ENCODE measurements at places on chromosomes 3 and 15.

- no peaks in the 10 kb centered on the region for H3K4me1 ChIP-seq
- no peaks in the 10 kb centered on the region for H3K36me3 ChIP-seq
- no peaks in the 10 kb centered on the region for H3K27me3 ChIP-seq
- no peak overlapping the region for H3K27ac ChIP-seq
- DNase-seq, result peak; percentile 5
Observed at GRCh38 chr3:152508705-152509104, 240.0 kb downstream of the MBNL1 start.

DNA sequence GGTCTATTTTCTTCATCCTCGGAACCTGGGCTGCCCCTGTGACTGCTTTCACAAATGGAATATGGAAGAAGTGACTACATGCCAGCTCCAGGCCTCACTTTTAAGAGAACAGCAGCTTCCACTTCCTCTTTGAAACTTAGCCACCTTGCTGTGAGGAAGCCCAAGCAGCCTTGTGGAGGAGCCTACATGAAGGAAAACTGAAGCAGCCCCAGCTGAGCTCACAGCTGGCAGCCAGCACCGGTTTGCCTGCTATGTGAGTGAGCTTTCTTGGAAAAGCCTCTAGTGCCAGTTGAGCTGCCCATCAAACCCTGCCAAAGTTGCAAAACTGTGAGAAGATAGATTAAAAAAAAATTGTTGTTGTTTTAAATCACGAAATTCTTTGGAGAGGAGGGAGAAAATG is 498.0 kb upstream of the PROK2 start:
- H3K4me3 ChIP-seq, result no peak overlapping the region
- H3K36me3 ChIP-seq, result no peaks in the 10 kb centered on the region
- H3K4me1 ChIP-seq, result no peaks in the 10 kb centered on the region

- H3K36me3 ChIP-seq, result no peaks in the 10 kb centered on the region
- no peak overlapping the region for H3K4me3 ChIP-seq
- peaks cover 21% of the 10 kb centered on the region for H3K27me3 ChIP-seq
- H3K27ac ChIP-seq, result no peak overlapping the region
- H3K4me1 ChIP-seq, result no peaks in the 10 kb centered on the region
Observed at GRCh38 chr3:124351430-124352148, 359.7 kb upstream of the ROPN1 start.

GRCh38 chr15:39672666-39673065 is 91.8 kb downstream of the THBS1 start:
- no peak overlapping the region for H3K4me3 ChIP-seq
- no peaks in the 10 kb centered on the region for H3K36me3 ChIP-seq
- H3K27me3 ChIP-seq, result no peaks in the 10 kb centered on the region
- H3K4me1 ChIP-seq, result no peaks in the 10 kb centered on the region

DNA sequence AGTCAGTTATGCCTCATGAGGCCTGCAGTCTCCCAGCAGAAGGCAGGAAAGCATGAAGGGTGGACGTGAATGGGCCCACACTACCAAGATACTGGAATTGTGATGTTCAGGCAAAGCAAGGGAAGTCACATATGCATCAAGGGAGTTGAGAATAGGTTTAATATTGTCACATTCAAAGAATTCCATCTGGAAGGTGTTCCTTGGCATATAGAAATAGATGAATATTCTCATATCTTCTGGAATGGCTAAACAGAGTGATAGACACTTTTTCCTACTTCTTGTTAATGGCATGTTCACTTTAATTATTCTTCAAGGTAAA is 103.7 kb downstream of the CMSS1 start:
- no peaks in the 10 kb centered on the region for H3K36me3 ChIP-seq
- peaks cover 26% of the 10 kb centered on the region for H3K4me1 ChIP-seq
- no peak for DNase-seq
- no peak overlapping the region for H3K27ac ChIP-seq

GRCh38 chr3:153783741-153784480 is 337.3 kb upstream of the ARHGEF26 start:
- no peaks in the 10 kb centered on the region for H3K4me1 ChIP-seq
- no peak overlapping the region for H3K4me3 ChIP-seq
- no peaks in the 10 kb centered on the region for H3K36me3 ChIP-seq
- no peak for DNase-seq

DNA sequence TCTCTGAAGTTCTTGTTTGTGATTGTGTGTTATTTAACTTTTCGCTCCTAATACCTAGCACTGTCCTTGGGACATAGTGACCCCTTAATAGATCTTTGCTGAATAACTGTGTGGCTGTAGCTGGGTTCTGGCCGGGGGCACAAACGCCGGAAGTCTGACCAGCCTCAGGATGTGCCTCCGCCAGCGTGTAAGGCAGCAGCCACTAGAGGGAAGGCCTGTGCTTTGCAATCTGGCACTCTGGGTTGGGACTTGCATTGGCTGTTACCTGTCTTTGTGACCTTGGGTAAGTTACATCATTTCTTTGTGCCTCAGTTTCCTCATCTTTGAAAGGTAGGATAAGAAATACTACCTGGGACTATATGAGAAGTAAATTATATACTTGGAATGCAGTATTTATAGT is 158.7 kb downstream of the GHSR start:
- H3K36me3 ChIP-seq, result peaks cover 68% of the 10 kb centered on the region
- no peak for DNase-seq
- H3K27ac ChIP-seq, result no peak overlapping the region
- H3K4me3 ChIP-seq, result no peak overlapping the region
- no peaks in the 10 kb centered on the region for H3K27me3 ChIP-seq

GRCh38 chr3:186828340-186828739 is 14.2 kb upstream of the ADIPOQ start:
- no peak overlapping the region for H3K27ac ChIP-seq
- peaks cover 13% of the 10 kb centered on the region for H3K4me1 ChIP-seq
- H3K27me3 ChIP-seq, result peaks cover 52% of the 10 kb centered on the region
- peak; percentile 35 for DNase-seq

GRCh38 chr3:118811236-118811732 is 223.4 kb downstream of the IGSF11 start:
- H3K27me3 ChIP-seq, result no peaks in the 10 kb centered on the region
- H3K27ac ChIP-seq, result no peak overlapping the region
- H3K4me1 ChIP-seq, result no peaks in the 10 kb centered on the region
- H3K36me3 ChIP-seq, result no peaks in the 10 kb centered on the region
- no peak overlapping the region for H3K4me3 ChIP-seq

GRCh38 chr15:66692391-66692790 is 9.6 kb upstream of the SMAD6 start:
- DNase-seq, result no peak
- H3K36me3 ChIP-seq, result no peaks in the 10 kb centered on the region
- no peaks in the 10 kb centered on the region for H3K4me1 ChIP-seq
- H3K27me3 ChIP-seq, result no peaks in the 10 kb centered on the region
- no peak overlapping the region for H3K4me3 ChIP-seq

All from osteoblast (primary cell).